GM23248 (cell line): ENCODE measurements at places on chromosomes 13 and 19. TPM values are rescaled to one million over a fixed set of nuclear protein-coding genes. Genes with fewer than 3 reads are reported as not detected.

- DNase-seq: no peak
These were observed 8.2 kb upstream of the LAMP1 start for GRCh38 chr13:113288880-113289279.

- DNase-seq: peak; percentile 69
These were observed 516.5 kb downstream of the SUCLA2 start for GRCh38 chr13:47484548-47484947.

Gene ERICH6B
- not detected in 2 replicates for total RNA-seq

DNA sequence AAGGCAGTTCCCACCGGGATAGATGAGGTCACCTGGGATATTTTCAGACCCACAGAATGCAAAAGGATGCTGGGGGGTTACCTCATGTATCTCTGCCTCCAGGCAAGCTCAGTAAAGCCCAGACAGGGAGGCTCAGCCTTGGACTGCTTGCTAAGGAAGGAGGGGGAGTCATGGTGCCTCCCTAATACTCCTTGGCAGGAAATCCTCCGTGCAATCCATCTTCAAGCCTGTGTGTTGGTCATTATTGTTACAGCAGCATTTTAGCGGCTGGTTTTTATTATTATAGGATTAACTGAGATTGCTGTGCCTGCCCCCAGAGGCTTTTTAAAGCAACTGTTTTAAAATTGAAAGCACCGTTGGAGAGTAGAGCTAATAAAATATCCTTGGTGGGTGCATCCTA, 188.5 kb upstream of the UBL3 start:
- peak; percentile 84 for DNase-seq

Gene ITGBL1
- total RNA-seq: 459 and 462 TPM in 2 replicates

GRCh38 chr19:46298479-46299003, 1.7 kb downstream of the HIF3A start:
- no peak for DNase-seq

Gene ISYNA1
- 5.5 and 8.9 TPM in 2 replicates for total RNA-seq

DNA sequence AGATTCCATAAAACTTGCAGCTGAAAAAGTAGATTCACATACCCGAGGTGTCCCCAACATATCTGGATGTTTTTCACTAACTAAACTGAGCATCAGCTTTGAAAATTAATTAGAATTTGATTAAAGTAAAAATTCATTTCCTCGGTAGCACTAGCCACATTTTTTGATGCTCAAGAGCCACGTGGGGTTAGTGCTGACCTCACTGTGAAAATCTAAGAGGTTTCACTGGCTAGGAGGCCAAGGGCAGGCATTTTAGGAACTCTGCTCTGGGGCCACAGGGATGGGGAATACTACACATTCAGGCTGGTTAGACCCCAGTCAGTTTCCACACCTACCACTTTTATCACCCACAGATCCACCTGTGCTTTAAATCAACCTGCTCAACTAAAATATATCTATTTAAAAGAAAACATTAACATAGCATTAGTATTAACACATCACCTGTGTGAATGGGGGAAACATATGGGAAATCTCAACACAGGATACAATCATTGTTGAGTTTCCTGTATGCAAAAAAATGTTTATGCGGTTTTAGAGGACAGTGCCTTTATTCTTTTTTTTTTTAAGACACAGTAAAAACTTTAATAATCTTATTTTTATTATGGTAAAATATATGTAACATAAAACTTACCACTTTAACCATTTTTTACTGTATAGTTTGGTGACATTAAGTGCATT, 45.5 kb downstream of the BRD4 start:
- DNase-seq: no peak

Gene RAB20
- total RNA-seq: 3.3 and 6.4 TPM in 2 replicates

Gene IQCN
- total RNA-seq: 0.11 and 0.25 TPM in 2 replicates

DNA sequence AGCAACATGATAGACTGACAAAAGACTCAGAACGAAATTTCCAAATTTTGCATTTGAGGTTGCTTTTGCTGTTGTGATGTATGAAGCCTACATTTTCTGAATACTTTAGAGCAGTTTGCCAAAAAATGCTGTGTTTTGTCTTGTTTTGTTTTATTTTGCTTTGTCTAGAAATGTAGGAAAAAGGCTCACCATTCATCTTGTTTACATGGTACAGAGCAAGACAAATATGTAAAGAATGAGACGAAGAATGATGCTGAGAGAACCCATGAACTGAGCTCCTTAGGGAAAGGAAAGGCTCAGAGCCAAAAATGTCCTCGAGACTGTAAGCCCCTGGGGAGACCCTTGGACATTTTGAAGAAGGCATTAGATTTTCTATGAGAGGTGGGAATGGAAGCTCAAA, 6.8 kb upstream of the SPART start:
- DNase-seq: no peak

DNA sequence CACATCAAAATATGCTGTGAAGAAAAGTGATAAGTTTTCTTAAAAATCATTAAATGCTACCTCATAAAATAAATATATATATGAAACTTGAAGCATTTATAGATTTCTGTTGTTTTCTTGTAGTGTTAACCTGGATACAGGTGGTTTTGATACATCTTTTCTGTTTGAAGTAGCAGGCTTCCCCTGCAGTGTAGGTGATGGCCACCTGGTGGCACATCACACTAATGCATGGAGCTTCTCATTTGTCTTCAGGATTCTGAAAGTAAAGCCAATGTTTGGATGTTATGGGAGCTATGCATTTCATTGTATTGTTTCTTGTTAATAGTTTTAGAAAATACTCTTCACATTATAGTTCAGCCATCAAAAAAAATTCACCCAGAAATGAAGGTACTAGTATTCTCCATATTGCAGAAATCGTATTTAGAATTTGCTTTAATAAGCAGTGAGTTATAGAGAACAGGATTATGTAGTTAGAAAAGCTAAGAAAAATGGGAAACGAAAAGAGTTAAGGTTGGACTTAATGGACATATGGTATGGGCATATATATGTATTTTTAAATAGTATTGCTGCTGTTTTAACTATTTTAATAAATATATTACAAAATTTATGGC, 18.7 kb downstream of the GPR180 start:
- DNase-seq: peak; percentile 53

Gene HPN
- total RNA-seq: not detected in 2 replicates

- peak; percentile 8 for DNase-seq
These were observed 302.0 kb downstream of the KLF12 start for GRCh38 chr13:73832128-73832588.

- DNase-seq: no peak
These were observed 16.1 kb upstream of the TNFSF14 start for GRCh38 chr19:6685962-6686627.

DNA sequence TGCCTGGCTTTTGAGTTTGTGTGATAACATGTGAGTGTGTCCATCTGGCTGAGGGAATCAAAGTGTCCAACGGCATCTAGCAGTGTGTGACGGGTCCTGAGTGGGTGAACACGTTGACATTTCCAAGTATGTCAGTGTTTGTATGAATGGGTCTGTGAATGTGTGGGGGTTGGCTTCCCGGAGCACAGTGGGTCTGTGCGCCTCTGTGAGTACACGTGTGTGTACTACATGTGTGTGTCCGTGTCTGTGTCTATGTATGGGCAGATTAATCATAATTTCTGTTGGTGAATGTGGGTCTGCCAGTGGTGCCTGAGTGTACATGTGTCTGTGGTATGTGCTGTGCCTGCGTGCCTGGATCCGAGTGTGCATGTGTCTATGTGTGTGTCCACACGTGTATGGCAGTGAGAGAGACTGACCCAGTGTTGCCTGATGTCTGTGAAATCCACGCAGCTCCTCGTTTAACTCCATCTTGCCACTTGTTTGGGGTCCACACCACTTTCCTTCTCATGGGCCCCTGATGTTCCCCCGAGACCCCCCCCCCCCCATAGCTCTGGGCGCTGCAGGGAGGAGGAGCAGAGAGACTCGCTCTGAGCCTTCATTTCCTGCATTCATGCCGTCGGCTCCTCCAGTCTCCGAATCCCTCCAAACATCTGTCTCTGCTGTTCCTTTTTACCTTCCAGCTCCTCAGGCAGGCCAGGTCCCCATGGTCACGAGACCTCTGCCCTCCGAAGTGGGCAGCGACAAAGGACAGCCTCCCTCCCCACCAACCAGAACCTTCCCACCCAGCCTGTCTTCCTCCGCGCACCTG, 5.3 kb downstream of the CCDC8 start:
- no peak for DNase-seq

Gene IL4I1
- not detected in 2 replicates for total RNA-seq

Gene GFY
- not detected in 2 replicates for total RNA-seq

Gene FXYD7
- total RNA-seq: not detected in 2 replicates

Gene ZNF154
- 2.0 and 2.2 TPM in 2 replicates for total RNA-seq

Gene CGB8
- 4.5 TPM in 1 of 2 replicates, not detected in the other for total RNA-seq

Gene TSHZ3
- total RNA-seq: 20.9 and 24.0 TPM in 2 replicates

GRCh38 chr19:43692385-43692784, 22.4 kb upstream of the PLAUR start:
- DNase-seq: no peak

Gene SGCG
- total RNA-seq: 2.9 and 5.8 TPM in 2 replicates

- DNase-seq: no peak
These were observed 25.5 kb downstream of the FOXO1 start for GRCh38 chr13:40640845-40641458.

GRCh38 chr13:102487330-102487729, 85.5 kb upstream of the FGF14 start:
- DNase-seq: no peak

GRCh38 chr19:42634409-42635232, 39.9 kb upstream of the CEACAM8 start:
- DNase-seq: peak; percentile 68

Gene OR7D2
- not detected in 2 replicates for total RNA-seq

Gene SLC10A2
- not detected in 2 replicates for total RNA-seq

GRCh38 chr13:113758651-113759524, at the start of gene TMEM255B:
TSS of gene TMEM255B (plus strand) at chr13:113759226. CDS start at chr13:113759270, 44 bp downstream.
- DNase-seq: peak; percentile 84

DNA sequence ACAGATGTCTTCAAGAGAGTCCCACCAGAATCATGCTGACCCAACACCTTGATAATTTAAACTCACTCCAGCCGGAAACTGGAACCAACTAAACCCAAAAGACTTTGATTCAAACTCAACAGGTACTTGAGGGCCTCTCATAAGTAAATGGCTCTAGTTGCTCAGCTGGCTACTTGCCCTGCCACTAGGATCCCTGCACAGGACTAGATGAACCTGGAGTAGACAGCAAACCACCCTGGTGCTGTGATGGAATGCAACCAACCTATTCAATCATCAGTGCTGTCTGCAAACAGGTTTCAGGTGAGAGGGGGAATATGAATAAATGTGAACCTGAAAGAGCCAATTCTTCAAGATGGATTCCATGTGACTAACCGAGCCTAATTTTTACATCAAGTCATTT, 216.3 kb downstream of the KATNAL1 start:
- no peak for DNase-seq

DNA sequence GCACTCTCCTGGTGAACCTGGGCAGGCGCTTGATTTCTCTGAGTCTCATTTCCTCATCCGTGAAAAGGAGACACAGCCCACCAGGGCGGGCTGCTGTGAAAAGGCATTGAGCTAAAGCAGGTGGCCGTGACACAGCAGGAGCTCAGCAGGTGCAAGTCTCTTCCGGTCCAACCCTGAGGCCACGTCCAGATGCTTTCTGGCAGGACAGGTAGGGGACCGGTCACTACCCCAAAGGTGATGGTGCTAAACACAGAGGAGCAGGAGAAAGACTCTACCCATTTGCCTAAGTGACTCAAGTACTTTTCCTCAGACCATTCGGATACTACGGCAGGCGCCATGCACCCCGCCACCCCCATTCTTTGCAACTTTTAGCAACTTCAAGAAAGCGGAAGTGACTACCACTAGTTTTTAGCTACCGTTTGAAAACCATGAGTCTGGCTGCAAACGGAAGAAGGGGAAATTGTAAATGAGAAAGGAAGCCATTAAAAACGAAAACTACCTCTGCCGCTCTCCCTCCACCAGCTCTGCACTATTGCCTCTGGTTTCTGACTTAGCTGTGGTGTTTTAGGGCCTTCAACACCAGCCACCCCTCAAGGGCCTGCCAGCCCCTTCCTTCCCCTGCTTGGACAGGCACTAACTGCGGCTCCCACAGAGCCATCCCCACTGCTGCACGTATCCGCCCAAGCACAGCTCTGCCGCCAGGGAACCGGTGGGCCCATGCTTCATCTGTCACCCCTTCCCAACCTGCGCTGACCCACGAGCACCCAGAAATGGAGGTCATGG, 4.8 kb downstream of the PPP6R1 start:
- no peak for DNase-seq
